Activated T-cell treated with anti-CD3 and anti-CD28 coated beads, Interleukin-2, amount 50 U/mL, for 72 hours (primary cell): ENCODE measurements at places on chromosomes 4 and X.

DNA sequence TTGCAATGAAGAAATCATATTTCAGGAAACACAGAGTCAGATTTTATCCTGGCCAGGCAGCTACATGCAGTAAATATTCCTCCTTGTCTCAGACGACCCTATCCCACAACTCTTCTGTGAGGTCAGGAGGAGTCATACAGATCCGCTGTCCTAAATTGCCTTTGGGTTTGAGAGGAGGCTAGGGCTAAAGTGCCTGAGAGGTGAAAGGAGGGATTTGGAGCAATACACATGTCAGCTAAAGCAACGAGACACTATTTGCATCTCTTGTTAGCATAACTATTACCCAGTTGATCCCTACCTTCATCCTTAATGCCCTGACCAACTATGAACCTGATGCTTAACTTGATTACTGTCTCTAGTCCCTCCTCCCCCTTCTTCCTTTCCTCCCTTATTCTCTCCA lies 98.6 kb downstream of the TBC1D19 start:
- DNase-seq: no peak
- no peak overlapping the region for H3K27ac ChIP-seq
- no peak overlapping the region for H3K4me3 ChIP-seq
- no peaks in the 10 kb centered on the region for H3K27me3 ChIP-seq
- H3K4me1 ChIP-seq: no peaks in the 10 kb centered on the region

GRCh38 chr4:80202190-80202711 lies 4.9 kb downstream of the PRDM8 start:
- peak overlapping the region; percentile 79 for H3K4me3 ChIP-seq
- H3K4me1 ChIP-seq: peaks cover 21% of the 10 kb centered on the region
- peaks cover 29% of the 10 kb centered on the region for H3K27me3 ChIP-seq
- peak; percentile 87 for DNase-seq
- no peak overlapping the region for H3K27ac ChIP-seq

DNA sequence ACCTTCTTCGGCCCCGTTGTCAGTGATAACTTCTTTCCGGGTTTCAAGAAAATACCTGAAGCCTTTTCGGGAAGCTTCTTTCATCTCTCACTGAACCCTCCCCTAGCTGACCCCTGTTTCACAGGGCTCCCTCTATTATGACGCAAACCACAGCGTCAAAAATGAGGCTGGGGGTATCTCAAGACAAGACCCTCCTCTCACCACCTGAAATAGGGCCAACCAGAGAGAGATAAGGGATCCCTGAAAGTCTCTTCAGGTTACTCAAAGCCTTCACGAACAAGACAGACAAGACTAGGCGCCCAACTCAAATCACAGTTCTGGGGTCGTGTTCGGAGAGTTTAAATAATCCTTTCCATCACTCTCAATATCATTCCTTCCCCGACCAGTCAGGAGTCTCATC lies 1.2 kb downstream of the PHF8 start:
- DNase-seq: no peak
- H3K27ac ChIP-seq: peak overlapping the region; percentile 95
- peaks cover 21% of the 10 kb centered on the region for H3K4me1 ChIP-seq
- H3K36me3 ChIP-seq: peaks cover 6% of the 10 kb centered on the region

GRCh38 chr4:16199093-16199492 lies 27.2 kb downstream of the TAPT1 start:
- peaks cover 39% of the 10 kb centered on the region for H3K4me1 ChIP-seq
- no peaks in the 10 kb centered on the region for H3K27me3 ChIP-seq
- peaks cover 10% of the 10 kb centered on the region for H3K36me3 ChIP-seq
- H3K27ac ChIP-seq: no peak overlapping the region

GRCh38 chr4:158817562-158818296 lies 48.9 kb downstream of the FNIP2 start:
- no peak for DNase-seq
- peak overlapping the region; percentile 82 for H3K27ac ChIP-seq
- no peaks in the 10 kb centered on the region for H3K27me3 ChIP-seq
- no peak overlapping the region for H3K4me3 ChIP-seq
- H3K36me3 ChIP-seq: no peaks in the 10 kb centered on the region
- peaks cover 57% of the 10 kb centered on the region for H3K4me1 ChIP-seq

DNA sequence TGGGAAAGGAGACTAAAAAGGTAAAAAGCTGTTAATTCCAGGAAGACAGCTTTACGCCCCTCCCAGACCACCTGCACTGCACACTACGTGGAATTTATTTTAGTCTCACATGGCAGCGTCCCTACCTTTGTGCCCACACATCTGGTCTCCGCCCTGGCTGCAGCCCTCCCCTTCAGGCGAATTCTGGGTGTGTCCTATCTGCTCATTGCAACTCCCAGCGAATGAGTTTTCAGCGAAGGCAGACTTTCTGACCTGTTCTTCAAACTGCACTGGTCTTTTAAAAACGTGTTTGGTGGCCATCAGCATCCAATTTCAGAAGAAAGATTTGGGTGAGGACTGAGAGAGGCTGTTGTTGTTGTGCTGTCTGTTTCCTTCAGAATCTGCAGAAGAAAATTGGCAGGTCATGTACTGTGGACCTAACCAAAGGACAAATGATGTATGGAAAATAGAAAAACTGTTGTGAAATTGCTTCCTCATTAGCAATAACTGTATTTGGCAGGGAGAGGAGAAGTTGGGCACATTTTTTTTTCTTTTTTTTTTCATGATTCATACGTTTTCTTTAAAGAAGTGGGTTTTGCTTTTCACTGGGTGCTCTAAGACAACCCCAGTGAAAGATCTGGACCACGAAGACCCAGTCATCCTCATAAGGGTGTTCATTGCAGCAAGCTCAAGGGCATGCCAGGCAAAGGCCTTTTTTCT lies 4.2 kb downstream of the TLR8 start:
- peak overlapping the region; percentile 23 for H3K4me3 ChIP-seq
- no peaks in the 10 kb centered on the region for H3K36me3 ChIP-seq
- no peak for DNase-seq
- peaks cover 18% of the 10 kb centered on the region for H3K4me1 ChIP-seq

DNA sequence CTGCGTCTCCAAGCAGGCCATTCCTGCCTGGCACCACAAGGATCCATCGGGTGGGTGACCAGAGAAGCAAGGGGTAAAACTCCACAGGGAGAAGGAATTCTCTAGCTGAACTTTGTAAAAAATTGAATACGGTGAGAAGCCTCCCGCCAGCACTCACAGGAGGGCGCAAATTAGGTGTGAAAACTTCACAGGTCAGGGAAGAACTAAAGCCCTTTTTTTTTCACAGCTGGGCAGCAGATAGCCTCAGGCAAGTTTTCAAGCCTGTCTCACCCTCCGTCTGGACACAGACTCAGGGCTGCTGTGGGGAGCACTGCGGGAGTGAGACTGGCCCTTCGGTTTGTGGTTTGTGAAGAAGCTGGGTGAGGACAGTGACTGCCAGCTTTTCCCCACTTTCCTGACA lies 224.1 kb upstream of the FGF16 start:
- H3K27me3 ChIP-seq: peaks cover 50% of the 10 kb centered on the region
- H3K4me1 ChIP-seq: no peaks in the 10 kb centered on the region
- no peak overlapping the region for H3K4me3 ChIP-seq
- H3K27ac ChIP-seq: no peak overlapping the region

- no peaks in the 10 kb centered on the region for H3K36me3 ChIP-seq
- no peak for DNase-seq
- peaks cover 35% of the 10 kb centered on the region for H3K27me3 ChIP-seq
- peaks cover 7% of the 10 kb centered on the region for H3K4me1 ChIP-seq
- no peak overlapping the region for H3K27ac ChIP-seq
Observed at GRCh38 chrX:129653181-129653970, 1.4 kb downstream of the APLN start.

GRCh38 chrX:30992381-30992904 lies 79.4 kb downstream of the FTHL17 start:
- DNase-seq: no peak
- H3K36me3 ChIP-seq: no peaks in the 10 kb centered on the region
- H3K27ac ChIP-seq: no peak overlapping the region
- H3K4me3 ChIP-seq: no peak overlapping the region

DNA sequence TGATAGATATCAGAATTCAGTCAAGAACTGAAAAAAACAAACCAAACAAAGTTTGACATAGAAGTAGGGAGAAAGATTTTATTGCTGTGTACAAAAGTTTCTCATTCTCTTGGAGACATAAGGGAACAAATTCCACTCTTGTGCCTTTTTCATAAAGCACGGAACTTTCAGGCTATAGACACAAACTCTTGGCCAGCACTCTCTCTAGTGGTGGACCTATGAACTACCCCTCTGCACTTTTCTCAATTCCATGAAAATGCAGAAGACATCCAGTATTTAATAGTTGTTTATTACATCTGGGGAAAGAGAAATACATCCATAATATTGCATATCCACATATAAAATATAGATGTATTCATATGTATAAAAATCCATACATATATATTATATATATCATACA lies 291.6 kb upstream of the HS3ST1 start:
- H3K36me3 ChIP-seq: no peaks in the 10 kb centered on the region
- H3K27ac ChIP-seq: no peak overlapping the region
- H3K4me1 ChIP-seq: no peaks in the 10 kb centered on the region

- H3K4me3 ChIP-seq: no peak overlapping the region
- no peak overlapping the region for H3K27ac ChIP-seq
- no peaks in the 10 kb centered on the region for H3K4me1 ChIP-seq
- H3K27me3 ChIP-seq: peaks cover 7% of the 10 kb centered on the region
- no peak for DNase-seq
- no peaks in the 10 kb centered on the region for H3K36me3 ChIP-seq
Observed at GRCh38 chrX:22300130-22300529, 27.4 kb downstream of the CBLL2 start.

- no peaks in the 10 kb centered on the region for H3K36me3 ChIP-seq
- H3K4me3 ChIP-seq: no peak overlapping the region
- H3K27me3 ChIP-seq: no peaks in the 10 kb centered on the region
- H3K4me1 ChIP-seq: peaks cover 13% of the 10 kb centered on the region
- H3K27ac ChIP-seq: no peak overlapping the region
- peak; percentile 55 for DNase-seq
Observed at GRCh38 chr4:152696764-152697261, 17.0 kb upstream of the TMEM154 start.

DNA sequence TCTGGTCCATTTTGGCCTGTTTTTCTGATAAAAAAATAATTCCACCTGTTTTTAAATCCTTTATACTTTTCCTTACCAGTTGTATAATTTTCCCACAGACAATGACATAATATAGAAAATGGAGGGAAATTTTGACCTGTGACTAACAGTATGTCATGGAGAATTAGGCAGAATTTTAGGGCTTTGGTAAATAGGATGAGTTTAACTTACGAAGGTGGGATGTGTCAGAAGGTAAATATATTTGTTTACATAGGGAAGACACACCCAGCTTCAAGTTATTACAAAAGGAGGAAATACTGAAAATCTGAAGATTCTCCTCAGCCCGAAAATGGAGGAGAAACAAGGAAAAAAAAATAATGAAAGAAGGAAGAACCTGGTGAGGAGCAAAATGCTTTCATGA lies 64.6 kb upstream of the PPP3CA start:
- no peak overlapping the region for H3K4me3 ChIP-seq
- no peak for DNase-seq
- H3K27me3 ChIP-seq: peaks cover 61% of the 10 kb centered on the region
- H3K4me1 ChIP-seq: peaks cover 21% of the 10 kb centered on the region
- H3K36me3 ChIP-seq: no peaks in the 10 kb centered on the region
- no peak overlapping the region for H3K27ac ChIP-seq

GRCh38 chrX:97074400-97074799 lies 190.7 kb downstream of the RPA4 start:
- no peak overlapping the region for H3K27ac ChIP-seq
- H3K4me3 ChIP-seq: no peak overlapping the region
- H3K4me1 ChIP-seq: no peaks in the 10 kb centered on the region
- no peaks in the 10 kb centered on the region for H3K36me3 ChIP-seq
- H3K27me3 ChIP-seq: peaks cover 9% of the 10 kb centered on the region
- no peak for DNase-seq

- H3K36me3 ChIP-seq: no peaks in the 10 kb centered on the region
- peak; percentile 4 for DNase-seq
- no peak overlapping the region for H3K27ac ChIP-seq
- no peak overlapping the region for H3K4me3 ChIP-seq
- peaks cover 58% of the 10 kb centered on the region for H3K27me3 ChIP-seq
- peaks cover 13% of the 10 kb centered on the region for H3K4me1 ChIP-seq
Observed at GRCh38 chr4:182978152-182978827, 61.1 kb upstream of the DCTD start.

DNA sequence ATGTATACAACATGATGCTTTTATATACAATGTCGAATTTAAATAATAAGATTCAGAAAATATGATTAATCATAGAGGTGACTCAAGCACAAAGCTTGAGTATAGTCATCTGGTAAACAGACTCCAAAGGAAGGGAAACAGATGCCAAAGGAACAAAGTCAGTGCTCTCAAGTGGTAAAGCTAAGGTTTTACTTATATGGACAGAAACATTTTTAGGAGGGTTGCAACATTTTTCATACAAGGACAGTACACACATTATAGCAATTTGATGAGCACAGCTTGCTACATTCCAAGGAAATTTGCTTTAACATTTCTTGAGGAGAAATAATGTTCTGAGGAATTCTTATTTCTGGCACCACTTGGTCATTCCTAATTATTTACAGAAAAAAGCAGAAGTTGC lies 333.4 kb upstream of the AADAT start:
- no peaks in the 10 kb centered on the region for H3K4me1 ChIP-seq
- DNase-seq: no peak
- H3K4me3 ChIP-seq: no peak overlapping the region
- no peaks in the 10 kb centered on the region for H3K36me3 ChIP-seq
- no peak overlapping the region for H3K27ac ChIP-seq

DNA sequence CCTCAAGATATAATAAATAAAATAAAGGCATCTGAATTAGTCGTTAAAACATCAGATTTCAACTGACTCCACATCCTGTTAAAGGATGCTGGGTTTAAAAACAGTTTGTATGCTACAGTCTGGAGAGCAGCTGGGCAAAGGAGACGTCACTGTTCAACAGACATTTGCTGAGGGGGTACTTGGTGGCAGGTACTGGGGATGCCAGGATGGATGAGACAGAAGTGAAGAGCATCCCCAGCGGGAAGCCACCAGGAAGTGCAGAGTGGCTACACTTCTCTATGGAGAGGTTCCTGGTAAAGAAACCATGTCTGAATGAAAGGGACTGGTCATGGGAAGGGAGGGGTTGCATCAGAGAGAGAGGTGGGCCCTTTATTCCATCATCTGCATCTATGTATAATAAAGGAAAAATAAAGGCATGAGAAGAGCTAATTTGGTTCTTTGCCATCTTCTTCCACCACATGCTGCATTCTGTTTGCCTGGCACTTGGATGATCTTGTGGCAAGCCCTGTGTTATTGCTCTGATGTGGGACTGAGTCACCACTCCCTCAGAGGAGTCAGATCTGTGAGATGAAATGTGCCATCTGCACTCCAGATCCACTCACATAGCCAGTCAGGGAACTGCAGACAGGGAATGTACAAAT lies 145.0 kb downstream of the SOWAHB start:
- peaks cover 17% of the 10 kb centered on the region for H3K4me1 ChIP-seq
- no peak for DNase-seq
